ENCODE measurements at places on chromosomes 1 and 21.
A peak's percentile ranks its signal among the peaks of the same experiment; 100 is the strongest.

DNA sequence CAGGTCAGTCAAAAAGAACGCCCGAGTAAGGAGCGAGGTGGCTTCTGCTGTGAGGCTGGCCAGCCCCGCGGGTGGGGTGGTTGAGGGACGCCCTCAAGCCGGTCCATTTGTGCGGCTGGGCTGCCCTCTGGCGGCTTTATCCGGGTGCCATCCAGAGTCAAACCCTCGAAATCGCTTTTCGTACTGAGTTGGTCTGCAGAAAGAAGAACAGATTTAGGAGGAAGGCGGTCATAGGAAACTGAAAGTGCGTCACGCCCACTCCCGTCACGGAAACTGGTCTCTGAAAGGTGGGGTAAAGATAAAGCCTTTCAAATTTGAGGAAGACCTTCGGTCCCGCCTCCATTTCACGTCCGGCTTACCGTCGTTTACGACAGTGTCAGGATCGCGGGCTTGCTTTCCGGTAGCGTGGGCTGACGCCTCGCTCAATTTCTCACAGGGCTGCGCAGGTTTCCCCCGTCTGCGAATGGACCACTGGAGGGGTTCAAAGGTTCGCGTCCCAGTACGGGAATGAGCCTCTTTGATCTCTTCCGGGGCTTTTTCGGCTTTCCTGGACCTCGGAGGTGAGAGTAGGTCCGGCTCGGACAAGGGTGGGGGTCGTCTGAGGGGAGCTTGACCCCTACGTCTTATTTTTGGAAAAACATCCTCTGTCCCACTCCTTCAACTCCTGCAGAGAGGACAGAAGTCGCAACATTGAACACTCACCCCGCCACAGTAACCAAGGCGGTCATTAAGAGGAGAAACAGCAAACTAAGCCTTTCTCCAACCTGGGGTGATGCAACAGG lies at the start of gene HAX1:
HAX1 (plus strand) TSS at position 413 of the 782 bp plus-strand sequence; CDS start at position 508, 95 bp downstream.
- peak; percentile 96 for DNase-seq

DNA sequence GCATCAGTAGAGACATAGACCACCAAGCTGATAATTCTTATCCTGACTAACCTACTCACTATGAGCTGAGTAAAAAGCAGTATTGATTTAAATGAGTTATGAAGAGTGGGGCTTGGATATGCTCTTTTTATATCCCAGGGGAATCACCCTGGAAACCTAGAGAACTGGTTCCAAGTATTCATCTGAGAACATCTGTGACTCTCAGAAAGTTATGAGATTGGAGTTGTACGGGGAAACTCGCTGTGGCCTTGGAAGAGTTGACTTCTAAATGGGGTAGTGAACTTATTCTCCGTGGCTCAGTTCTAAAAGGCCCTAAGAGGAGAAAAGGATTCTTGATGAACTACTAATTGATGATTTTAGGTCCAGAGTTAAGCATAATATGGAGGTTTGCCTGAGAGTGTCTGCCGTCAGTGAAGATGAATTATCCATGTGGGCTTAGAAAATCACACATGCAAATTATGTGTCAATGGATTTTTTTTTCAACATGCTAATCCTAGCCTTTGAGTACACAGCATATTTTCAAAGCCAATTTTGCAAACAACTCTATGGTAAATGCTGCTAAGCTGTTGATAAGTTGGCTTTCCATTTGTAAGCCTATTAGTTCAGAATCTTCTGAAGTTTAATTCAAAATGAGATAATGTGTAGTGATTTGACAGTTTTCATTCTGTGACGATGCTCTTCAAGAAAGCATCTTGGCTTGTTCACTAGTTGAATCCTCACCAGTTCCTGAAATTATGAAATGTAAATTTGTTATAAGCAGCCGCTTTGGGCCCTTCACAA lies 122.7 kb downstream of the FGGY start:
- no peak for DNase-seq

DNA sequence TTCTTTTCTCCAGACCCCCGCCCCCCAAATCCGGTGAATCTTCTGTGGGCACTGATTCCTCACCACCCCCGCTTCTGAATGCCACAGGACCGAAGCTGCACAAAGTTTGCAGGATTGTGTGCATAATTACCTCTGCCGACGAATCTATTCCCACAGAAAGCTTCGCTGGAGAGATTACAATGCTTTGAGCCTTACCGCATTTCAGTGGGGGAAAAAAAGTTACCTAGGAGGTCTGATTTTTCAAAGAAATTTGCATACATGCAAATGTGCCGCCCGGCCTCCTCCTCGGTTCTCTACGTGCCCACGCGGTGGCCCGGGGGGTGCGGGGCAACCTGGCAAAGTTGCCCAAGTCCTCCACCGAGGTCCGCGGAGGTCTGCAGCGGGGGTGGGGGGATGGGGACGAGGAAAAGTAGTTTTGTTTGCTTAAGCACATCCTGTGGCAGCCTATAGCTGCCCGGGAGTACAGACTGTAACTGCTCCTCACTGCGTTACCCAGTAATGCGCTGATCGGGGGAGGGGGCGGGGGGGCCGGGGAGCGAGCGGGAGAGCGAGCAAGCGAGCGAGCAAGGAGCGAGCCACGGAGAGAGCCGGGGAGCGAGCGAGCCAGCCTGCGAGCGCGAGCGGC lies 563 bp upstream of the NFIA start:
- DNase-seq = peak; percentile 71

DNA sequence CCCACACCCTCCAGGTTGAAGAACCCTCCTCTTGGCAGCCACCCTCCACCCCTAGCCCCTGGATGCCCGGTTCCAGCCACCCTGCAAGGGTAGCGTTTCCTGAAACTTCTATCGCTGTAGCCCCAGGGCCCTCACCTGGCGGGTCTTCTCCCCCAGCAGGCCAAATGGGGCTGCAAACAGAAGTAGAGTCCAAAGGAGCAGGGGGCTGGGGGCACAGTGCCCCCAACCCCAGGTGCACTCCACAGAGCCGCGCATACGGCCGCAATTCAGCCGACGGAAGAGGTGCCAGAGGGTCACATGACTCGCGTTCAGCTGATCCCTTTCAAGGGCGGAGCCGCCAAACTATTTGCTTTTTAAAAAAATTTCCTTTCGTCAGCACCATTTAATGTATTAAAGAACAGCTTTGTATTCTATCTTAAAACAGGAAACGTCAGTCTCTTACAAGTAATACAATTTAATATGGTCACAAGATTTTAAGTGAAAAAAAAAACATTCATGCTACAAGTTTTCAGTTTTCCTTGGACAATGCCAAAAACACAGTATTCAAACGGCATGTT lies at the start of gene GLMP:
GLMP (minus strand) TSS at position 289 of the 557 bp plus-strand sequence; CDS start at position 255, 34 bp downstream.
- DNase-seq = peak; percentile 85

- no peak for DNase-seq
Measured at GRCh38 chr1:65998763-65999583, 206.3 kb downstream of the PDE4B start.

- DNase-seq = no peak
Measured at GRCh38 chr21:14452727-14453241, 69.8 kb upstream of the HSPA13 start.

DNA sequence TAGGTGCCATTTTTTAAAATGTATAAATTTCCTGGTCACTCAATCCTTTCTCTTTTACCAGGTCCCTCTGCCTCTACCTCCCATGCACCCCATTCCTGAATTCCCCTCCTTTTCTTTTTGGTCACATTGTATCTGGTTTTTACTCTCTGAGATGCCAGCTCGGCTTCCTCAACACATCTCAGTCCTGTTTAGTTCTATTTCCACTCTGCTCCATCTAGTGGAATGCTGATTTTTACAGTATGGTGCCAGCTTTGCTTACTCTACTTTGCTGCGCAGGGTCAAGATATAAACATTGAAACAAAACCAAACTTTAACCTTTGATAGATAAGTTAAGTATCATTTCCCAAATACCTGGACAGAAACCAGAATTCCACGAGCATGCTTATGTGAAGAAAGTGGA lies 96.0 kb downstream of the ESRRG start:
- DNase-seq = no peak

- no peak for DNase-seq
Measured at GRCh38 chr1:102550729-102551384, 554.1 kb upstream of the OLFM3 start.

GRCh38 chr1:160358073-160358472 lies 8.8 kb upstream of the NHLH1 start:
- no peak for DNase-seq

GRCh38 chr1:203288400-203288799 lies 16.9 kb upstream of the BTG2 start:
- no peak for DNase-seq

- no peak for DNase-seq
Measured at GRCh38 chr21:38321568-38321967, 64.8 kb downstream of the KCNJ15 start.

- no peak for DNase-seq
Measured at GRCh38 chr1:228938537-228938901, 203.2 kb downstream of the RHOU start.

Data from sciatic nerve (tissue), 2 donors.